CD4-positive, alpha-beta T cell treated with Interleukin-10 for 1 hour (primary cell): ENCODE measurements at places on chromosomes 2 and 18.

DNA sequence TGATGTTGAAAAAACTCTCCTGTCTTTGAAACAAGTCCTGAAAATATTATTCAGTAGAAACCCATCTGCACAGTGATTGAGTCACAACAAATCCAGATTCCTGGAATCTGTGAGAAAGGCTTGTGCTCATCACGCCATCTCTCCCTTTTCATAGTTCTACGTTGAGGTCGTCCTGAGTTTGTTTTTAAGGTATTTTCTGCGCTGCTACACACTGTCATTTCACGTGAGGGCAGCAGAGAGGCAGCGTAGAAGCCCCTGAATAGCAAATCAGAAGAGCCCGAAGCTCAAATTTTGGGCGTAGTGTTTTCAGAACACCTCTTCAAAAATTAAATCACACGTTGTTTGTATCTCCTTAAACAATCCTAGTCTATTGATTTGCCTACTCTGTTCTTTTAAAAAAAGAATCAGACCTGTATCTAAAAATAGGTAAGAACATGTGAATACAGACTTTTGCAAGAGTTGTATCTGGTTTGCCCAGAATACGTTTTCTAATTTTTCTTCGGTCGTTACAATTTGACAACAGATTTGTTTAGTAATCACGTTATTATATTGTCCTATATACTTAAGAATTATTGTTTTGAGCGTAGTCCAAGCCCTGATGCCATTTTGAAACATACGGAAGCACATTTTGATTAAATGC is 61.6 kb upstream of the SLC38A11 start:
- DNase-seq, result peak; percentile 3

- no peak for DNase-seq
Observed at GRCh38 chr2:1548910-1549673, 135.8 kb downstream of the TPO start.

- DNase-seq, result no peak
Observed at GRCh38 chr2:191636235-191636543, 41.7 kb upstream of the NABP1 start.

- no peak for DNase-seq
Observed at GRCh38 chr2:188244383-188244782, 47.3 kb upstream of the GULP1 start.

DNA sequence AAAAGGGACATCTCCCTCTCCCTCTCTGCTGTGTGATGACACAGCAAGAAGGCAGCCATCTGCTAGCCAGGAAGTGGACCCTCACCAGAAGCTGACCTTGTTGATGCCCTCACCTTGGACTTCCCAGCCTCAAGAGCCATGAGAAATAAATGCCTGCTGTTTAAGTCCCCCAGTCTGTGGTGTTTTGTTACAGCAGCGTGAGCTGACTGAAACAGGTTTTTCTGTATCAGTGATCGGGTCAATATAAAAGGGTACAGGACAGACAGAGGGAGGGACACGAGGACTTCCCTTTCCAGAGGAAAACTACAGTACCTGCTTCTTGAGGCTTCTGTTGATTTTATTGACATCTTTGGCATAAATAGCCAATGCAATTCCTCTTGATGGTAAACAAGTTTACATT is 510.3 kb upstream of the CHAC2 start:
- no peak for DNase-seq
